ENCODE measurements at places on chromosomes 3 and 15.

- DNase-seq: no peak
Observed at GRCh38 chr15:56786966-56787365, 53.7 kb upstream of the ZNF280D start.

GRCh38 chr15:74988007-74988800 is 7.2 kb upstream of the SCAMP5 start:
- peak; percentile 25 for DNase-seq

GRCh38 chr3:71206305-71207165 is 377.0 kb downstream of the FOXP1 start:
- DNase-seq: no peak

DNA sequence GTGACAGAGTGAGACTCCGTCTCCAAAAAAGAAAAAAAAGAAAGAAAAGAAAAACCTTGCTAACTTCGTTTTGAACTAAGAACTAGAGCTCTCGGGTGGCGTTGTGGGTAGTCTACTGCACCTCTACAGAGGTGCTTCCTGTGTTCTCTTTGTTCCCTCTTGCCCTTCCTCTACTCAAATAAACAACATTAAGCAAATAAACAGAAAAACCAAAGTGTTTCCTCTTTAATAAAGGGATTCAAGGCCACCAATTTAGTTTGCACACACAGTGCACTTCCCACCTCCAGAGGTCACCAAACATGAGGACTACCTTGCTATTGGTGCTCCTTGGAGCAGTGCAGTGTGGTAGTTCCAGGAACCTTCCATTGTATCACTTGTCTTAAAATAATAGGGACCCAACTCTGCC is 354.2 kb upstream of the TBL1XR1 start:
- no peak for DNase-seq

GRCh38 chr3:178971614-178972013 is 100.0 kb downstream of the ZMAT3 start:
- no peak for DNase-seq

DNA sequence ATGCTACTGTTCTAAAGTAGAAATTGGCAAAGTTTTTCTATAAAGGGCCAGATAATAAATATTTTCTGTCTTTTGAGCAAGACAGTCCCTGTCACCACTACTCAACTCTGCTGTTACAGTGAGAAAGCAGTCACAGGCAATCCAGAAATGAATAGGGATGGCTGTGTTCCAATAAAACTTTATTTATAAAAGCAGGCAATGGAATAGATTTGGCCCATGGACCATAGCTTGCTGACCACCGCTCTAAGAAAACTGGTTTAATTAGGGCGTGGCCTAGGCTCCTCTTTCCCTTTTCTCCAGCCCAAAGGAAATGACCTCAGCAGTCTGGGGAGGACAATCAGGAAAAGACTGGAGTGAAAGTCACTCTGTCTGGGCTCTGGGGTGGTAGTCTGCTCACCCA is 183.8 kb downstream of the MEGF11 start:
- DNase-seq: no peak

Data from RCC 7860 (cell line).